ENCODE measurements at places on chromosomes 3 and 15.

DNA sequence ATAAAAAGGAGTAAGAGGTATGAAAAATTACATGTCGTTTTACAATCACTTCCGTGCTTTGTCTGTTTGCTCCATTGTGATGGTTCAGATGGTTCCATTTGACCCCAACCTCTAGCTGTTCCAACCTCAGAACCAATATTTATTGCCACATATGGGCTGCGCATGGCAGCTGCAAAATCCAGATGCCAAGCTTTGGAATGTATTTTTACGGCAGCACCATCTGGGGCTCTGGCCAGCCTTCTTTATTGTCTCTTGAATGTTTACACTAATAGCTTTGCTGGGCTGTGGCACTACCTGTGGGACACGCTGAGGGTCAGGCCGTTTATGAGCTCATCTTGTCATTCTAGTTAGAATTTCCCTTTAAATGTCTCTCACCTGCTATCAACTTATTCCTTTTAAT, 219.8 kb downstream of the ROBO2 start:
- DNase-seq, result no peak

GRCh38 chr3:4421121-4421520, 45.9 kb downstream of the SUMF1 start:
- DNase-seq, result no peak

- no peak for DNase-seq
Observed at GRCh38 chr3:31955581-31955980, 25.5 kb downstream of the OSBPL10 start.

DNA sequence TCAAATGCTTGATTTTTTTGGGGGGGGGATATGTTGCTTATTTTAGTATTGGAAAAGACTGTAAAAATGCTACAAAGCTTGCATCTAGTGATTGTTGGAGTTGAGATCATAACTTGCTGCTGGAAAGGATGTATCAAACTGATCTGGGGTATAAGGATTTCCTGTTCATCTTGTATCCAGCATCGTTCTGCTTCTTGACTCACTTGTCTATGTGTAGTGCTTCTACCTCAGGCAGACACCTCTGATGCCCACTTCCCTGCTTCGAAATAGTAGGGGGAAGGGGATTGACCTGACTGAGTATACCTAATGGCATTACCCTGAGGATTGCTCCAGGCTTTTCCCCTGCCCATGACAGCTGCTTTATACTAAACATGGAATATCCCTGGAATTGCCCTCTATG, 42.7 kb downstream of the STT3B start:
- no peak for DNase-seq

DNA sequence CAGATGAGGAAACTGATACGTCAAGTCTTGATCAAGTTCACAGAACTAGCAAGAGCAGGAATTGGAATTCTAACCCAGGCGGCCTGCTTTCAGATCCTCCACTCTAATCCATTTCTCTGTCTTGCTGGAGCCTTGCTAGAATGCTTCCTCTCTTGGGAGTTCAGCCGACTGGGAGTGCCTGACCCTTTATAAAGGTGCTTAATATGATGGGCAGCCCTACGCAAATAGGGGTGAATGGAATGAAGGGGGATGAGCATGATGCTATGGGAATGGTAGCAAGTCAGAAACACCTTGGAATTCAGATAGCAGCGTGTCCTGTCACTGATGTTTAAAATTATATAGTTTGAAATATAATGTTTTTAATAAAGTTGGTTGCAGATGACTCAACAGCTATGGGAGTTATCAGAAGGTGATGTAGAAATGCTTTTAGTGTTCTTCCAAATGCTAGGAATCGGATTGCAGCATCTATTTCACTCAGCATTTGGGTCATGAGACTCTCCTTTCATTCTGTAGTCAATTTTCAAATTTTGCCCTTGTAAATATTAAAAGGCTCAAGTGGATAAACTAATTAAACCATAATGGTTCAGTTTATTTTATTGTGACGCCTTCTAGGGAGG, 150.7 kb downstream of the FNDC3B start:
- DNase-seq, result no peak

DNA sequence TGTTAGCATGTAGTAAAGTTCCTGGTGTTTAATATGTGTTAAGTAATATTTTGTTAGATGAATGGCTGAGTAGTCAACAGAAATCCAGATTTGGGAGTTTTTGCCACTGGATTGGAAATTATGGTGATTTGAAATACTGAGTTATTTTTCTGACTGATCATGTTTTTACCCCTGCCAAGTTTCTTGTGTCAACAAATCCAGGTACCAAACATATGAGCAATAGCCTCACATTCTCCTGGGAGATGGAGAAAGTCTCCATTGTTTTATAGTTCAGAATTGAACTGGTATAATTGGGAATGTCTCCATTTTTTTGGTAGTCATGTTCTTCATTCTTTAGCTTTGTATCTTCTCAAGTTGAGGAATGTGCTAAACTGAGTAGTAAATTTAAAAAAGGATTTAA, 767.2 kb upstream of the LMCD1 start:
- no peak for DNase-seq

Measured in brain pericyte (primary cell).